ENCODE measurements at places on chromosomes 4 and X.

DNA sequence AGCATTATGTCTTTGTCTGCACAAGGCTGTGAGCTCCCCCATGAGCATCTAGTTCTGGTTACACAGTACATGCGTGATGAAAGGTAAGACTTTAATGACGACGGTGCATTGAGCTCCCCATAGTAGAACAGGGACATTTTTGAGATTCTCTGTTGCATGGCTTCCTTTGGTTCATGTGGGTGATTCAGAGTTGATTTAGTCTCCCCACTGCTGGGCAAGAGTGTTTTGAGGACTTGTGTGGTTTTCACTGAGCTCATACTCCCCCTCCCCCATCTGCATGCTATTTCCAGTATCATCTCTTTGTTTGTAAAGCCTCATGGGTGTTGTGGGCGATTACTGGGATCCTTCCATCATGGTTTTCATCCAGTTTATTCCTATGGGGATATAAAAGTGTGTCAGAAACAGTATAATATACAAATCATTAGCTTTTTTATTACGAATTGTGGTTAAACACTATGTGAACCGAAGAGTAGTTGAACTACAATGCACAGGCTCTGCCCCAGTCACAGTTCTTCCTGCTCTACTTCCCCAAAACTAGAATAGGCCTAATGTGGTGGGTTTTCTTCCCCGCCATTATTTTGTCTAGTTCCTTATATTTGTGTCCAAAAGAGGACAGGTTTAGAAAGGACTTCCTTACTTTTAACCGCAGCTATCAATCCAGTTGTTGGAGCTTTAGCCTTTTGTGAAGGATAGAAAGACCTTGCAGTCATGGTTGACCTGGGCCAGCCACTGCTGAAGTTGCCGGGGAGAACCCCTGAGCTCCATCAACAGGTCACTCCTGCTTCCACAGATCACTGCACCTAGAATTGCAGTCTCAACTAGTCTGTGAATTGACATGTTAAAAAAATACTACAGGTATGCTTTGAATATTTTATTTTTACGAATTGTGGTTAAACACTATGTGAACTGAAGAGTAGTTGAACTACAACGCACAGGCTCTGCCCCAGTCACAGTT lies 30.4 kb downstream of the KIT start:
- DNase-seq = no peak

GRCh38 chr4:84673475-84674240 lies 90.7 kb downstream of the CDS1 start:
- DNase-seq = no peak

- DNase-seq = no peak
These were observed 112.3 kb downstream of the KLHL8 start for GRCh38 chr4:87108142-87108546.

DNA sequence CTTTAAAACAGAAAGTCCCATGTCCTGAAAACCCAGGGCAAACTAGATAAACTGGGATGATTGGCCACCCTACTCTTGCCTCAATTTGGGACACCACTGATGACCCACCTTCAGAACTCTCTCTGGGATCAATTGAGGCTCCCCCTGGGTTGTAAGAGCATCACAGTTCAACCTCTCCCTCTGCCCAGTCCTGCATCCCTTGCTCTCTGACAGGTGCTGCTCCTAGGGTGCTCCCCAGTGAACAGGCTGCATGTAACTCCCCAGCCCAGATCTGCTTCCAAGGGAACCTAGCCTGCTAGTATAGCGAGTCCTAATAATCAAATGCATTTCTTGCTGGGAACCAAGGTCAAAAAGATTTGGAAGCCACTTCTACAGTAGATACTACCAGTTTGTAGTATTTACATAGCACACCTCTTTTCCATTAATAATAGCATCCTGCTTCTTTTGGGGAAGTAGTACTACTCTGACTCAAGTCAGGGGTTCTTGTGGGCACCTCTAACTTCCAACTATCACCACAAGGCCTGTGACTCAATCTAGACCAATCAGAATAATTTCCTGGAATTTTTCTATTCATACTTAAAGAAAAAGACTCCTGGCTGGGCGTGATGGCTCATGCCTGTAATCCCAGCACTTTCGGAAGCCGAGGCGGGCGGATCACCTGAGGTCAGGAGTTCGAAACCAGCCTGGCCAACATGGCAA lies 42.1 kb upstream of the SPINK2 start:
- DNase-seq = no peak

DNA sequence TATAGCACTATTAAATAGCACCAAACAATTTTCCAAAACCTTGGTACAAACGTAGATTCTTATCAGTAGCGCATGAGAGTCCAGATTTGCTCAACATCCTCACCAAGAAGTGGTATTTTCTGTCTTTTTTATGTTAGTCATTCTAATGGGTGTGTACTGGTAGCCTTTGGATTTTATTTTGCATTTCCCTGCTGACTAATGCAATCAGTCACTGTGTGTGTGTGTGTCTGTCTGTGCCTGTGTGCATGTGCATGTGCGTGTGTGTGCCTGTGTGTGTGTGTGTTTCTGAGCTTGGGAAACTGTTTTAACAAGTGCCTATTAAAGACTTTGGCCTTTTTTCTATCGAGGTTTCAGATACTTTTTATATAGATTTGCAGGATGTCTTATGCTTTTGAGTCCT lies 82.2 kb upstream of the MAGEA10 start:
- no peak for DNase-seq

DNA sequence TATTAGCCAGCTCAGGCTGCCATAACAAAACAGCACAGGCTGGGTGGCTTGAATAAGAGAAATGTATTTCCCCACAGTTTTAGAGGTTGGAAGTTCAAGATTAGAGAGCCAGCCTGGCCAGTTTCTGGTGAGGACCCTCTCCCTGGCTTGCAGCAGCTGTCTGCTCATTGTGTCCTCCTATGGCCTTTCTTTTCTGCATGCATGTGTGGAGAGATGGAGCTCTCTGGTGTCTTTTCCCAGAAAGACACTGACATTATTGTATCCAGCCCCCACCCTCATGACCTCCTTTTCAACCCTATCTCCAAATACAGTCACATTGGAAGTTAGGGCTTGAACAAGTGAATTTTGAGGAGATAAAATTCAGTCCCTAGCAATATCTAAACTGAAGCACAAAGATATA lies 263.8 kb upstream of the PABPC4L start:
- no peak for DNase-seq

DNA sequence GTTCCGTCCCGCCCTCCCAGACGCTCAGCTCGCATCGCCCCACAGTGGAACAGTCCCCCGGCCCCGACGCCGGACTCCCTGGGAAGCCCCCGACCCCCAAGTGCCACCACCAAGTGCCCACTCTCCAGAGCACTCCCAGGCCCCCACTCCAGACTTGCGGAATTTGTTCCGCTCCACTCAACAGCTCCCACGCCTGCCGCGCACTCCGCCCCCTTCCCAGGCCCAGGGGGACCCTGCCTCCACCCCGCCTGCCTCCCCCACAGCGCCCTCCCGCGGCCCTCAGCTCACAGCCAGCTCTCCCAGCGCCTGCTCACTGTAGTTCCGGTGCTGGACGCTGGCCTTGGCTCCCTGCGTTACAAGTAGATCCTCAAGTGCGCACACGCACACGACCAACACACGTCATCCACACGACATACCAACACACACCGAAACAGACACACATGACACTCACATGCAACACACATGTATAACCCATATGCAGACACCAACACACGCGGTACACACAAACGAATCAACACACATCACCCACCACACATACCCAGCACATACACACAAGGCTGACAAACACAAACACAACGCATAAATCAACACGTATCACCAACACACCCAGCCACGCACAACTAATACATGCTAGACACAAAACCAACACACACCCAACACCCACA lies 8.0 kb downstream of the MSX1 start:
- DNase-seq = no peak

- DNase-seq = no peak
These were observed 39.5 kb upstream of the MAGEC2 start for GRCh38 chrX:142244568-142244967.

DNA sequence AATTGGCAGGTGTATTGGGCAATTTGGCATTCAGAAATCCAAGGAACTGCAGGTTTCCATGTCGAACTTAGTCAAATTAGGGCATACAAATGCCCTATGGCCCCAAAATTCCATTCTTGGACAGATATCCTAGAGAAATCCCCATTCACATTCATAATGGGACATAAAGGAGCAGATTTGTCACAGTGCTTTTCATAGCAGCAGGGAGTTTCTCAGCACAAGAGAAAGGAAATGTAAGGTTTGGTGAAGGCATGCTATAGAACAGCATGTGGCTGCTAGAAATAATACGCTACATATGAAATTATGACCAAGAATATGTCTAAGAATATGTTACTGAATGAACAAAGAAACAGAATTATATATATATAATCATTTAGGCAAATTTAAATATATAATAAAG lies 437.5 kb upstream of the BOD1L1 start:
- DNase-seq = no peak

DNA sequence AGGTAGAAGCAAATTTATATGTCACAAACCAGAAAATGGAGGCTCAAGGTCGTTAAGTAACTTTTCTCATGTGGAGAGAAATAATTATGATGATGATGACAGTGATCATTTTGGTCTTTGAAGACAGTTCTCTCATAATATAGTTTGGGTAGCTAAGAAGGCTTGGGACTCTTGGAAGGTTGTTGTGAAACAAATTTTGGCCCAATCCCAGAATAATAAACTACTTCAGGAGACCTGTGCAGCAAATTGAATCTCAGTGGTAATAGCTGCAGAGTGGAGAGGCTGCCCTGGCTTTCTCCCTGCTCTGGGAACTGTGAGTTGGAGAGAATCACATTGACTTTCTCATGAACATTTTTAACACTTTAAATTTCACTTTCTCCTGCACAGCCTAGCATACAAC lies 217.2 kb upstream of the BOD1L1 start:
- DNase-seq = no peak

GRCh38 chr4:40205259-40206198 lies 8.7 kb downstream of the RHOH start:
- DNase-seq = no peak

DNA sequence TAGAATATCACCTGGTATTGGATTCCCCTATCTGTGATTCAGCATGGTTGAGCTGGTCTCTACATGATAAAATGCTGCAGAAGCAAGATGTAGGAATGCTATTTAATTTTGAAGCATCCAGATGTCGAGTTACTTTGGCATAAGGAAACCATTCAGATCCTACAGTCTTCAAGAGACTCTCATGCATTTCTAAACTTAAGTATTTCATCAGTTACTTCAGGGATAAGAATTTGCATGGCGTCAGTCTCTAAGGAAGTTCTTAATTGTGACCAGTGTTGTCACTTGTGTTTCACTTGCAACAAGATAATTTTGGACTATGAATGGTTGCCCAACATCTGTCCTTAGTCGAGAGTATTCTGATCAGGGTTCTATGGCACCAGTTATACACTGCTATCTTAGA lies 192.4 kb downstream of the CCNG2 start:
- DNase-seq = no peak

- no peak for DNase-seq
These were observed 41.8 kb downstream of the AASDH start for GRCh38 chr4:56345458-56345857.

- DNase-seq = no peak
These were observed 51.3 kb upstream of the MAP3K15 start for GRCh38 chrX:19566359-19567222.

DNA sequence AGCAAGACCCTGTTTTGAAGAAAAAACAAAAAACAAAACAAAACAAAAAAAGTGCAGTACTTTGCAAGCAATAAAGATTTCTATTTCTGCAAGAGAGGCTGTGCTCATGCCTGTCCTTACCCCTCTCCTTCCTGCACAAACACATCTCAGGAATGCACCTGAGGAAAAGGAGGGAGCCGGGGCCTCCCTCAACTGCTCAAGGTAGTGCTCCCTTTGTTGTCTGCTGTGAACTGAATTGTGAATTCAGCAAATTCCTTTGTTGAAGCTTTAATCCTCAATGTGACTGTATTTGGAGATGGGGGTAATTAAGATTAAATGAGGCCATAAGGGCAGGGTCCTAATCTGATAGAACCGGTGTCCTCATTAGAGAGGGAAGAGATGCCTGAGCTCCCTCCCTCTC lies 13.9 kb downstream of the FTSJ1 start:
- no peak for DNase-seq

- no peak for DNase-seq
These were observed 4.1 kb upstream of the CD99L2 start for GRCh38 chrX:150902434-150903109.

- DNase-seq = no peak
These were observed 36.3 kb upstream of the PLAC8 start for GRCh38 chr4:83150653-83151330.

- DNase-seq = no peak
These were observed 149.2 kb downstream of the STK32B start for GRCh38 chr4:5200513-5200912.

GRCh38 chr4:40557736-40558135 lies 71.9 kb downstream of the RBM47 start:
- no peak for DNase-seq

DNA sequence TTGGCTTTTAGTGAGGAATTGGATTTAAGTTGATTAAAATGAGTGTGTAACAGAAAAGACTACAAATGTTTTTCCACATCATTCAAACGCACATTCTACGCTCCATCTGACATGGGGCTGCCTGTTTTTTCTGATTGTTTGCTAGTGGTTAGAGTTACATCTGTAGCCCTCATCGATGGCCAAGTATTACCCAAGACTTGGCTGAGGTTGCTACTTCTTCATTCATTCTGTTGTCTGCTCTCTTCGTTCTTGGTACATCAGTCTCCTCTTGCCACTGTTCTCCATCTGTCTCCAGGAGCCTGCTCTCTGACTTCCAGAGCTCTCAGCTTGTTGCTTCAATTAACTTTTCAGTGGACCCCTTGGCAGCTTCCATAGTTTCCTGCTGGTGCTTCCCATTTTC lies 1844.6 kb upstream of the TENM3 start:
- no peak for DNase-seq

DNA sequence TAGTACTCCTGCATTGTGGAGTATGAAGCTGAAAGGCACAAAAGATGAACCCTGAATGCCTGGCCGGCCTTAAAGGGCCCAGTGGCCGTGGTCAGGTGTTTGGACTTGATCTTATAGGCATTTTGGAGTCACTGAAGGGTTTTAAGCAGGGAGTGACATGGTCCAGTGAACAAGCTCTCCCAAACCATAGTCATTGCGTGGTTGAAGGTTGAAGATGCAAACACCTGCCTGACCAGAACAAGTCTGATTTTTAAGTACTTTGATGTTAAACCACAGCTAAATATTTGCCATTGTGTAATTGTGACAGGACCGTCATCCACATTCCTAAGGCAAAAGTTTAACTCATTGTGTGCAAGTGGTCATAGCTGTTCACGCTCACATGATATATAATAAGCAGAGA lies 3.3 kb downstream of the STK32B start:
- DNase-seq = no peak

GRCh38 chr4:76283900-76284299 lies 22.6 kb upstream of the STBD1 start:
- no peak for DNase-seq

DNA sequence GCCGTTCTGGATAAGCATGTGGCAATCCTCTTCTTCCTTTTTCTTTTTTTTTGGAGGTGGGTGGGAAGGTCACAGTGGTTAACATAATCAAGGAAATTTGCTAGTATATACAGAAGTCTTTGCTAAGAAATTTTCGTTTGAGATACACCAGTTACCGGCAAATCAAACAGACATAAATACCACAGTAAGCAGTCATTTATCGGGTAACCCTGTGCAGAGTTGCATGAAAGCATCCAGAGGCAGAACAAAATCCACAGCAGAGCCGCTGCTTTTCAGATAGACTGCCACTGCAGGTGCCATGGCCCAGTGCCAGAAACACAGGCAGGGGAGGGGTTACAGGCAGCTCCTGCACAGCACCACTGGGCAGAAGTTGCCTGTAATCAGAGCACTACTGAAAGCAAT lies 179.1 kb upstream of the MAB21L2 start:
- no peak for DNase-seq

GRCh38 chr4:36189511-36190226 lies 54.6 kb downstream of the ARAP2 start:
- no peak for DNase-seq
